Stimulated activated naive B cell treated with anti-CD40 and anti-IgM and Interleukin-4, amounts not matched to agents 10 μg/mL and 1 μg/mL and 100 μg/mL, for 72 hours (primary cell): ENCODE measurements at places on chromosomes 3 and 15.
A peak's percentile ranks its signal among the peaks of the same experiment; 100 is the strongest.

DNA sequence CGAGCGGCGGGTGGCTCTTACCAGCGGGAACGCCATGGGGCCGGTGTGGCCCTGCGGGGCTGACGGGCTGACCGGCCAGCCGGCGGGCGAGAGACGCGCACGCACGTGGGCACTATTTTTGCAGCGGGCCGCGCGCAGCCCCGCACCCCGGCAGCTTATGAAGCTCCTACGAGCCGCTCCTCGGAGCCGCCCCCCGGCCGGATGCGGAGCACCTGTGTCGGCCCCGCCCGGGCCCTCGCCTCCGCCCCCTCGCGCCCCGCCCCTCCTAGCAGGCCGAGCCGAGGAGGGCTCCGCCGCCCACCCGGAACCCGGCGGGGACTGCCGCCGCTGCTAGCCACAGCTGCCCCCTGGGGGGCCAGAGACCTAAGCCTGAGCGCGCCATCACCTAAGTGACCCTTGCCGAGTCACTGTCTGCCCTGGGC, 683 bp upstream of the CPEB1 start:
- peak overlapping the region; percentile 59 for H3K4me3 ChIP-seq
- no peak overlapping the region for H3K27ac ChIP-seq
- DNase-seq: no peak
- peaks cover 3% of the 10 kb centered on the region for H3K36me3 ChIP-seq
- peaks cover 20% of the 10 kb centered on the region for H3K4me1 ChIP-seq

GRCh38 chr15:82139823-82140268, 94.0 kb upstream of the MEX3B start:
- no peak overlapping the region for H3K4me3 ChIP-seq
- no peak overlapping the region for H3K27ac ChIP-seq

DNA sequence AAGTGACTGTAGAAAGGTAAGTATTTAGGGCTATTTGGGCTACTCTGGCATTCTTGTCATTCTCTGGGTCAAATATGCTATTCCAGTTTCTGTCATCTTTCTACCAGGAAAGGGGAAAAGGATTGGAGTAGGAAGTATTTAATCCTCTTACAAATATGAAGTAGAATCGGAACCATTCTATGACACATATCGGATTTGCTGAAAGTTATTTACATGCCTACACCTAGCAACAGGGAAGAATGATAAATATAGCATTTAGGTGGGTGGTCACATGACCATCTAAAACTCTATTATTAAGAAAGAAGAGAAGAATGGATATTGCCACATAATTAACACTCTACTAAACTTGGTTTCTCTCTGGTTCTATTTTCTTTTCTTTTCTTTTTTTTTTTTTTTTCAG, 1353.1 kb downstream of the ZPLD1 start:
- no peaks in the 10 kb centered on the region for H3K36me3 ChIP-seq
- H3K27ac ChIP-seq: no peak overlapping the region
- DNase-seq: no peak
- H3K27me3 ChIP-seq: no peaks in the 10 kb centered on the region
- H3K4me3 ChIP-seq: no peak overlapping the region

GRCh38 chr15:23566071-23566554, 639 bp downstream of the MKRN3 start:
- no peaks in the 10 kb centered on the region for H3K36me3 ChIP-seq
- peaks cover 5% of the 10 kb centered on the region for H3K27me3 ChIP-seq
- H3K4me1 ChIP-seq: no peaks in the 10 kb centered on the region
- DNase-seq: no peak
- H3K27ac ChIP-seq: no peak overlapping the region
- H3K4me3 ChIP-seq: no peak overlapping the region

DNA sequence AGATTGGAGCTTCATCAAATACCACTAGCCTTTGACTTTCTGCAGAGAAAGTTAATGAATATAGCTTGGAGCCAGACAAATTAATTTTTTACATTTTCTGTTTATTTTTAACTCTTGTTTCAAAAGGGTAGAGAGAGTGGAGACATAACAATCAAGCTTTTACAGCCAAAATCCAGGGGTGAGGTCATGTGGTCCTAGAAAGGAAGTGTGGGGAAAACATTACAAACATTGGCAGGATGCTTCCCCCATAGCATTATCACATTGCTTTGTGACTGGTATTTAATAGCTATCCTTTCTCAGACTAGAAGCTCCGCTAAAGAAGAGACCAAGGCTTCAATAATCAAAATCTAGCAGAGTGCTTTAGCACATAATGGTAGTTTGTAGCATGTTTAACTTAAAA, 46.4 kb upstream of the PHLDB2 start:
- H3K27ac ChIP-seq: no peak overlapping the region
- DNase-seq: no peak
- H3K4me1 ChIP-seq: no peaks in the 10 kb centered on the region

- no peaks in the 10 kb centered on the region for H3K27me3 ChIP-seq
- no peak for DNase-seq
- H3K4me1 ChIP-seq: peaks cover 2% of the 10 kb centered on the region
- H3K27ac ChIP-seq: no peak overlapping the region
- H3K36me3 ChIP-seq: peaks cover 41% of the 10 kb centered on the region
These were observed 196.8 kb downstream of the PLCL2 start for GRCh38 chr3:17081520-17081919.

- peaks cover 6% of the 10 kb centered on the region for H3K4me1 ChIP-seq
- no peak overlapping the region for H3K4me3 ChIP-seq
- H3K27ac ChIP-seq: no peak overlapping the region
- DNase-seq: no peak
- H3K36me3 ChIP-seq: no peaks in the 10 kb centered on the region
- no peaks in the 10 kb centered on the region for H3K27me3 ChIP-seq
These were observed 244.8 kb downstream of the LRRN1 start for GRCh38 chr3:4043867-4044575.

DNA sequence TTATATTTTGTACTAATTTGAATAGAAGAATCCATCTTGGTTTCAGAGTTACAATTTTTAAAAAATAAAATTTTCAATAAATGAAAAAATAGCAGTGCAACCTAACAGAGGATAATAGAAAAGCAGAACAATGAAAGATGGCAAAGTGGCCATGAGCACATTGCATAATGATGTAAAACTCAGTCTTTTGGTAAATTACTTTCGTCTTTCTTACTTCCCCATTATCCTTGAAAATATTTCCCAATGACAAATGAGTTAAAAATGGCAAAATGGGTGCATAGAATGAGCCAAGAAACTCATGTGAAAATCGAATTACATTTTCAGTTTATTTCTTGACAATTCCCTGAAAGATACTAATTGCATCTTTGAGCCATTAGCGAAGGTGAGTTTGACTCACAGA, 236.4 kb downstream of the CDIN1 start:
- DNase-seq: no peak
- no peak overlapping the region for H3K27ac ChIP-seq
- H3K36me3 ChIP-seq: no peaks in the 10 kb centered on the region

- no peak overlapping the region for H3K27ac ChIP-seq
- no peak for DNase-seq
- no peaks in the 10 kb centered on the region for H3K4me1 ChIP-seq
- H3K36me3 ChIP-seq: no peaks in the 10 kb centered on the region
- no peaks in the 10 kb centered on the region for H3K27me3 ChIP-seq
These were observed 352.3 kb downstream of the ROBO2 start for GRCh38 chr3:77392181-77392580.

GRCh38 chr3:84978843-84979242, 20.1 kb downstream of the CADM2 start:
- no peaks in the 10 kb centered on the region for H3K4me1 ChIP-seq
- H3K27me3 ChIP-seq: no peaks in the 10 kb centered on the region
- H3K27ac ChIP-seq: no peak overlapping the region
- no peak for DNase-seq
- no peaks in the 10 kb centered on the region for H3K36me3 ChIP-seq

GRCh38 chr15:92495446-92495845, 101.8 kb downstream of the ST8SIA2 start:
- no peak overlapping the region for H3K4me3 ChIP-seq
- no peak overlapping the region for H3K27ac ChIP-seq
- H3K27me3 ChIP-seq: peaks cover 19% of the 10 kb centered on the region

DNA sequence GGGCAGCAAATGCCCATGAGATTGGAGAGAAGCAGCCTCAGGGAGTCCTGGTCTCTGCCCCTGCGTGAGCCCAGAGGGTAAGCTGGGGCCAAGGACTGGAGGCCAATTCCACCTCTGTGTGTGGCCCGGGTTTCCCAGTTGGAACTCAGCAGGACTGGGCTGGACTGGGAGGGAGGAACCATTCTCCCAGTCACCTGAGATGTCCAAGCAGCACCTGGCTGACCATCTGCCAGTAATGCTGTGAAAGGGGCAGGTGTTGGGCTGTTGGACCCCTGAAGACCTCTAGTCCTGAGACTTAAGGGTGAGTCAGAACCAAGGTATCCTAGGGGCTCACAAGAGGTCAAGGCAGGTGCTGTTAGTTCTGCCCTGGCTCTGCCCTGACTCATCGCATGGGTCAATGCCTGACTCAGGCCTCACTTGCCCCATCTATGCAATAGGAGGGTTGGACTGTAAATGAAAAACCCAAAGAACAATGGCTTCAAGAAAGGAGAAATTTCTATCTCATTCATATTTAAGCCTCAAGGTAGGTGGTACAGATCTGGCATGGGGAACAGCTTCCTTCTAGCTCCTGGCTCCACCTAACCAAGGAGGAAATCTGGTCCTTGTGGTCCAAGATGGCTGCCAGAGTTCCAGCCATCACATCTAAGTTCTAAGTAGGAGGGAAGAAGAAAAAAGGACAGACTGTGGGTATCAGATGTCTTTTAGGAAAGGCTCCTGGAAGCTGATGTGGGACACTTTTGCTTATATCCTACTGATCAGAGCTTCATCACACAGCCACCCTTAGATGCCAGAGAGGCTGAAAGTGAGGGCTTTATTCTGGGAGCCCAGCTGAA, 111.3 kb downstream of the FBLN2 start:
- no peak overlapping the region for H3K4me3 ChIP-seq
- peaks cover 11% of the 10 kb centered on the region for H3K4me1 ChIP-seq
- no peak overlapping the region for H3K27ac ChIP-seq
- no peaks in the 10 kb centered on the region for H3K36me3 ChIP-seq
- DNase-seq: no peak

GRCh38 chr15:80274996-80275395, 23.0 kb upstream of the CTXND1 start:
- H3K27me3 ChIP-seq: peaks cover 8% of the 10 kb centered on the region
- no peak for DNase-seq
- no peak overlapping the region for H3K4me3 ChIP-seq
- H3K4me1 ChIP-seq: peaks cover 2% of the 10 kb centered on the region
- H3K27ac ChIP-seq: no peak overlapping the region

DNA sequence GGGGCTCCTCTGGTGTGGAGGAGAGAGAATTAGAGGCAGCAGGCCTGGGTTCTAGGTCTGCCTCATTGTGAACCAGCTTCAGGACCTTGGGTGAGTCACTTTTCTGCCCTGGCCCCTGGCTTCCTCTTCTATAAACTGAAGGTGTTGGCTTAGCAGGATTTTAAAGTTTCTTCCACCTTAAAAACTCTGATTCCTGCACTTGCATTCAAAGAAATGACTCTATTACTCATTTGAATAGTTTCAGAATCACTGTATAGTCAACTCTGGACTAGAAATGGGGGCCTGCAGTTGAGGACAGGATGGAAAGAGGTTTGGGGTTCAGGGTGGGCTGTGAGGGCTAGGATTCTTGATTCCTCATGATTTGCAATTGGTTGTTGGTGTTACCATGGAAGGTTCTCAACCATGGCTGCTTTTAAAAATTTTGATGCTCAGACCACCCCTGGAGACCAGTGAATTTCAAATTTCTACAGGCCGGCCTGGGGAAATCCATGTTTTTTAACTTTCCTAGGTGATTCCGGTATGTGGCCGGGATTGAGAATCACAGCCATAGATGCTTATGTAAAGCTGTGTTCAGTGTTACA, 19.9 kb downstream of the SMAD3 start:
- H3K4me1 ChIP-seq: peaks cover 84% of the 10 kb centered on the region
- peak overlapping the region; percentile 44 for H3K4me3 ChIP-seq
- peaks cover 32% of the 10 kb centered on the region for H3K36me3 ChIP-seq
- H3K27ac ChIP-seq: peak overlapping the region; percentile 91

GRCh38 chr15:52682200-52682599, 3.0 kb upstream of the ATOSA start:
- DNase-seq: no peak
- peak overlapping the region; percentile 28 for H3K27ac ChIP-seq
- H3K4me3 ChIP-seq: peak overlapping the region; percentile 1

DNA sequence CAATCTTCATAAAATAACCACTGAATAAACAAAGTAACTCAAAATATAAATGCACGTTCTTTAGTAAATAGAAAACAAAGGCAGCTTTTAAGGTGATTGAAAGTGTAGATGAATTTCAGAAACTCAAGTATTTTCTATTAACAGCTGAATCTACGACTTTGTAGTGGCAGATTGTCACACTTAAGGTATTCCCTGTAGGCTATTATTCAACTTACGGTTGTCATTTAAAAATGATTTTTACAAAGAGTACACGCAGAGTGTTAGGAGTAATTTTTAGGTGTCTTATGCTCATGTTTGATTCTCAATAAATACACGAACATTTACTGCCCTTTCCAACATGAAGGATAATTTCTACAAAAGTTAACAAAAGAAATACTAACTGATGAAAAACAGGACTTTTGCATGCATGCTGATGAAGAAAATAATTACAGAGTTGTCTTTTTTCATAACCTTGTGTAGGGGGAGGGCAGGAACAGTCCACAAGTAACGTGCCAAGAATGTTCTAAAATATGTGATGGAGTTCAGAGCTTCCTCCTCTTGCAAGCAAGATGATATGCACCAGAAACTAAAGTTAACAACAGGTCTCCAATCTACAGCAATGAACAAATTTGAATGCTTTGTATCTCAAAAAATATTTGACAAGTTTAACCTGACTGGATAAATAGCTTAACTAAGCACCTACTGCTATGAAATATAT, 16.7 kb downstream of the DCBLD2 start:
- no peaks in the 10 kb centered on the region for H3K27me3 ChIP-seq
- no peak overlapping the region for H3K27ac ChIP-seq
- no peak overlapping the region for H3K4me3 ChIP-seq
- no peaks in the 10 kb centered on the region for H3K4me1 ChIP-seq
- DNase-seq: no peak
- H3K36me3 ChIP-seq: no peaks in the 10 kb centered on the region

GRCh38 chr3:77420336-77420735, 380.4 kb downstream of the ROBO2 start:
- H3K36me3 ChIP-seq: no peaks in the 10 kb centered on the region
- no peak for DNase-seq
- H3K27ac ChIP-seq: no peak overlapping the region
- no peaks in the 10 kb centered on the region for H3K4me1 ChIP-seq
- no peaks in the 10 kb centered on the region for H3K27me3 ChIP-seq

- H3K27me3 ChIP-seq: no peaks in the 10 kb centered on the region
- H3K27ac ChIP-seq: no peak overlapping the region
- no peak for DNase-seq
- H3K4me3 ChIP-seq: no peak overlapping the region
These were observed 53.4 kb downstream of the UBE2E1 start for GRCh38 chr3:23859012-23859743.

DNA sequence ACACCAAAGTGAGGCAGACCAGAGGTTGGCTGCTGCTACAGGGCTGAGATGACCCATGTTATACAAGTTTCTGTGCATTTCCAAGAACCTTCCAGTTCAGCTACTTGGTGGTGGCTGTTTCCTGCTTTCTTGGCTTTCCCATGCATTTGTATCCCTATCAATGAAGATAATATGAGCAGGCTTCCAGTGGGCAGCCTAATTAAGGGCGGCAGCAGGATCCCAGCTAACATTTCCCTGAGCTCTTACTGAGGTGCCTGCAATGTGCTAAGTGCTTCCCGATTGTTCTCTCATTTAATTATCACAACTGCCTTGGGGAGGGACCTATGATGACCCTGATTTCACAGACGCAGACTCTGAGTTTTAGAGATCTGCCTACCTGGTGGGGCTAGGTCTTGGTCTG, 95.5 kb downstream of the FRMD4B start:
- H3K4me1 ChIP-seq: no peaks in the 10 kb centered on the region
- H3K4me3 ChIP-seq: no peak overlapping the region
- no peaks in the 10 kb centered on the region for H3K27me3 ChIP-seq
- DNase-seq: no peak
- H3K27ac ChIP-seq: no peak overlapping the region
- H3K36me3 ChIP-seq: no peaks in the 10 kb centered on the region
